ENCODE measurements at places on chromosomes 13 and 19. TPM values are rescaled to one million over a fixed set of nuclear protein-coding genes. Genes with fewer than 3 reads are reported as not detected.

TEX101 gene
- total RNA-seq, result not detected

- no peaks in the 10 kb centered on the region for H3K27me3 ChIP-seq
- H3K4me1 ChIP-seq, result no peaks in the 10 kb centered on the region
- DNase-seq, result no peak
- H3K36me3 ChIP-seq, result no peaks in the 10 kb centered on the region
- no peak overlapping the region for H3K4me3 ChIP-seq
- H3K27ac ChIP-seq, result no peak overlapping the region
Measured at GRCh38 chr13:78129359-78129758, 210.7 kb upstream of the EDNRB start.

DNA sequence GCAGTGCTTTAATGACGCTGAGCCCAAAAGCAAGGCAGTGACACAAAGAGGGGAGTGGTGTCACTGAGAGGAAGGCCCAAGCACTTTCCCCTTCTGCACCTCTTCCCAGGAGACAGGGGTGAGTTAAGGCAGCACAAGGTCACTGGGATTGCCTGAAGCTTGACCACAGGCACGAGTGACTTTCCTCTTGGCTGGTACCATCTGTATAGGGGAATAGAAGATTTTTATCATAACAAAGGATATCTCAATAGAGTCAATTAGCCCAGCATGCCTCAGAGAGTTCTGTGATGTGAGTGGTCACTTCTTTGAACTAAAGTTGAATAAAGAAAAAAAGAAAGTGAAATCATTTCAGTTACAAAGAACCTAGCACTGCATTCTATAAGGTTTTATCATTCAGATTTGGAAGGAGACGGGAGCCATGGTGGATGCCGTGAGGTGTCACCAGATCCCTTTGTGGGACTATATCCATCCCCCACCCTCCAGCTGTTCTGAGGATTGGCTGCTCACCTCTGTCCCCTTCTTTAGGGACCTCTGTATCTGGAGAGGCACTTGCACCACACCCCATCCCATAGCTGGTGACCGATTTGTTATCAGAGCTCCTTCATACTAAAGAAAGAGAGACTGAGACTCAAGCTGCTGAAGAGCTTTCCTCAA, 291.2 kb downstream of the DCT start:
- H3K4me3 ChIP-seq, result no peak overlapping the region
- DNase-seq, result no peak
- H3K4me1 ChIP-seq, result peaks cover 7% of the 10 kb centered on the region
- no peaks in the 10 kb centered on the region for H3K27me3 ChIP-seq

DNA sequence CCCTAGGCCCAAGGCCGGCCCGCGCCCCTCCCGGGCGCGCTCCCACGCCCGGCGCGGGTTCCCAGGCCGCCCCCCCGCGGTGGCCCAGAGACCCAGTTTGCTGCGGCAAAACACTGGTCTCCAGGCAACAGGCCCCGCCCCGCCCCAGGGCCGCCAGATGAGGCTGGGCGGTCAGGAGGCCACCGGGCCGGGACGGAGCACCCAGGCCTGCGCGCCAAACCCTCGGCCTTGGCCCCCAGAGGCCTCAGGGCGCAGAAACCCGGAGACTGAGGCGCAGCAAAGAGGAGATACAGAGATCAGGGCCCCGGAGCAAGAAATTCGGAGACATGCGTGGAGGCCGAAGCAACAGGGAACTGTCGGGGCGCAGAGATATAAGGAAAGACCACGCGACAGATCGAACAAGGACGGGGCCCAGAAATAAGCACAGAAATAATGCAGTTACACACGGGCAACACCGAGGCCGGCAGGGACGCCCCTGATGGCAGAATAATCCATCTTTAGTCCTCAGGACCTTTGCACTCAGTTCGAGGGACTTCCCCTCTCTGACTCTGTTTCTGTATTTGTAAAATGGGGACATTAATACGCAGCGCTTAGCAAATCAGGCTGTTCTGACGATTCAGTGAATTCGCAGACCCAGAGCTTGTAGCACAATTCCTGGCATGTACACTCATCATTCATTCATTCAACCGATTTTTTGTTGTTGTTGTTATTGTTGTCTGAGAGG, 20.8 kb upstream of the ERCC1 start:
- peaks cover 35% of the 10 kb centered on the region for H3K27me3 ChIP-seq
- H3K27ac ChIP-seq, result peak overlapping the region; percentile 97
- H3K4me1 ChIP-seq, result peaks cover 48% of the 10 kb centered on the region
- peak; percentile 95 for DNase-seq
- peaks cover 9% of the 10 kb centered on the region for H3K36me3 ChIP-seq

GRCh38 chr13:102699504-102699903, 4.7 kb upstream of the METTL21C start:
- peaks cover 10% of the 10 kb centered on the region for H3K27me3 ChIP-seq
- H3K4me1 ChIP-seq, result peaks cover 36% of the 10 kb centered on the region
- DNase-seq, result no peak
- no peak overlapping the region for H3K27ac ChIP-seq

DNA sequence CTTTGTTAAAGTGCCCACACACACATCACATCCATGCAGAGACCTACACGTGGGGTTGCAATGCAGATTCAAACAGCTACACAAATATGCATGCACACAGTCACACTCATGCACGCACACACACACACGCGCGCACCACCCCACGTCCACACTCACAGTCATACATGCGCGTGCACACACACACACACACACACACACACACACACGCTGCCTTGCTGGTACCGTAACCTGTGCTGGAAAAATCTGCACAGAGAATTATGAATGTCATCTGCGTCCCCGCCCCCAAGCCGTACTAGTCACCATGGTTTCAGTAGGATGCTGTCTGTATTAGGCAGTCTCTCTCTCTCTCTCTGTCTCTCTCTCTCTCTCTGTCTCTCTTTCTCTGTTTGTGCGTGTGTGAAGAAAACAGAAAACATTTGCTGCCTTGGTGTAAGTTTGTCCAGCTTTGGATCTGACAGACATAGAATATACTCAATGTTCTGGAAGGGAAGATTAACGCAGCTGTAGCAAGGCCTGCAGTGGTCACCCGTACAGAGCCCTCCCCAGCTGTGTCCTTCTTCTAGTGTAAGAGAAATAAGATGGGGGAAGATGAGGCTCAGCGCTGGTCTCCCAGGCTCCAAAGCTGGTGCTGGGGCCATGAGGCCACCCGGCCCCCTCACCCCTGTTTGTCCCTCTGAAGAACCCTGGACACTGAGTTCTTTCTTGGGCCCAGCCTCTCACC, 26.4 kb upstream of the DPP9 start:
- peaks cover 6% of the 10 kb centered on the region for H3K27me3 ChIP-seq
- DNase-seq, result no peak
- H3K4me3 ChIP-seq, result no peak overlapping the region
- no peaks in the 10 kb centered on the region for H3K4me1 ChIP-seq

DNA sequence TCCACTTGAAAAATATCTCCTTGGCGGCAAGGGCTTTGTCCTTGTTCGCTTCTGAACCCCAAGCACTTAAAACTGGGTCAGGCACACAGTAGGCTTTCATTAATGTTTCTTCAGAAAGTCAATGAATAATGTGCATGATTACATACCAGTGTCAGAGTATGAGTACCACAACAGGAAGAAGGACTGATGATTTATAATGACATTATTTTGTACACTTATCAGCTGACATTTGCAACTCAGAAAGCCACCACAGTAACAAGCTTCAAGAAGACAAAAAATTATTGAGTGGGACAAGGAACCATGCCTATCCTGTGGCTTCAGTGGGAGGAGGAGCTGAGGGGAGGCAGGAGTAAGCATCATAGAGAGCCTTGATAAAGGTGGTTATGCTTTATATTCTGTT, 10.0 kb downstream of the POLR1D start:
- peaks cover 10% of the 10 kb centered on the region for H3K4me1 ChIP-seq
- no peak overlapping the region for H3K4me3 ChIP-seq
- DNase-seq, result no peak
- no peaks in the 10 kb centered on the region for H3K36me3 ChIP-seq
- no peak overlapping the region for H3K27ac ChIP-seq

DNA sequence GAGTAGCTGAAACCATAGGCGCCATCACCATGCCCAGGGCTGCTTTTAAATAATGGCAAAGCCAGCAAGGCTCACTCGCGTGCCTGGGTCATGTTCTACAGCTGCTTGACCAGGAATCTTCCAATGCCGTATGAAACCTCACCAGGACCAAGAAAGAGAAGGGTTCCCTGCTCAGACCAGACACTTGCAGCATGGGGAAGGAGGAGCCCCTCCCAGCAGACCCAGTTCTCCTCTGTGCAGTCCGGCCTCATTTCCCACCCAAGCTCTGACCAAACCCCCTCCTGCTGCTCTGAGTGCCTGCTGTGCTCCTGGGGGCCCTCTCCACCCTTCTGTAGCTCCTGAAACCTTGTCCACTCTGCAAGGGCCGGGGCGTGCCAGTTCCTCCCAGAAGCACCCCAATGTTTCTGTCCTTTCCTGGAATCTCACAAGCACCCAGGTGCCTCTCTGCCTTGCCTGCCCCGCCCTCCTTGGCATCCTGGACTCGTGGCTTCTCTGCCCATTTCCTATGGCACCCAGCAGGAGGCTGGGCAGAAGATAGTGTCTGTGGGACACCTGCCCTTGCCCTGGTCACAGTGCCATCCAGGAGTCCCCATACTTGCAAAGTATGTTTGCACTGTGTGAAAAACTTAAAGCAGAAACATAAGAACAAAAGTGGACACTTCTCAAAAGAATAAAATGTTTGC, 6.8 kb upstream of the SLC7A9 start:
- no peak overlapping the region for H3K4me3 ChIP-seq
- H3K36me3 ChIP-seq, result peaks cover 3% of the 10 kb centered on the region
- no peaks in the 10 kb centered on the region for H3K4me1 ChIP-seq
- H3K27me3 ChIP-seq, result peaks cover 1% of the 10 kb centered on the region
- DNase-seq, result no peak
- no peak overlapping the region for H3K27ac ChIP-seq

All from endothelial cell (in vitro differentiated cells).